AML-193 (cell line): ENCODE measurements at places on chromosomes 6 and 20.

GRCh38 chr6:38610050-38610625, 29.6 kb downstream of the BTBD9 start:
- DNase-seq: no peak

GRCh38 chr20:12306107-12306506, 388.4 kb downstream of the BTBD3 start:
- DNase-seq: peak; percentile 54

DNA sequence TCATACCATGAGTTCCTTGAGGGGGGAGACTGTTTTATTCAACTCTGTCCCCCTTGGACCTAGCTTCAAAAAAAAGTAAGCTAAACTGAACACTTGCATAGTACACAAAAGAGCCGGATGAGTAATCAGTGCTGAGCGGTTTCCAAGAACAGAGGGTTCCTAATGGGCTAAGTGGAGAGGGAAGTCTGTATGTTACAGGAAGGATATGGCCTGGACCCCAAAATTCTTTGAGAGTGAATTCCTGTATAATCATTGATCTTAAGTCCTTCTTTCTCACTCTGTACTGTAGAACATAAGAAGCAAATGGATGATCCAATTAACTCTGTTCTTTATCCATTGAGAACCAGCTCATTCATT, 324.7 kb upstream of the CNR1 start:
- DNase-seq: no peak

DNA sequence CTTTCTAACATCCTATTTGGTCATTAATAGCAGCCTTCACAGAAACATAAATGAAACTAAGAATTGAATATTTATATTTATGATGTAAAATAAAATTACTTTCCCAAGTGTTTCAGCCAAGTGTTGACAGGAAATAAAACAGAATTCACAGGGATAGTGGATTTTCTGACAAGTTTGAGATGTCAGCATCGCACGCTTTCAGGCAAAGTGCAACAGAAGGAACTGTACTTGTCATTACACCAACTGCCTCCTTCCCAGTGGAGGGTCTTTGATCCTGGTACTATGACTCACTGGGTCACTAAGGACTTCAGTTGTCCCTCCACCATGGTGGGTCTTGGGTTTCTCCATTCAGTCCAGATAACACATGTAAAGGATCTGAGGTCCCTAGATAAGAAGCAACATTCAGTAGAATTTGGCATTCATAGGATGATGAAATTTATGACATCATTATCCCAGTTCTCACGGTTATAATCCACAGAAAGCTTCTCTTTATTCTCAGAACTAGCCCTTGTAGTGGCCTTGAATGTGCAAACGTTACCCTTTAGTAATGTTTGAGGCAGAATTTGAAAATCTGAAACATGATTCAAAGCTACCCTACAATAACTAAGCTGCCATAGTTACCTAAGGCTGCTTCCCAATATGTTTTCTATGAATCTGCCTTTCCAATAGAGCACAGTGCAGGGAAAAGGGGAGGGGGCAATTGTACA, 3.8 kb upstream of the TNFAIP3 start:
- DNase-seq: no peak

DNA sequence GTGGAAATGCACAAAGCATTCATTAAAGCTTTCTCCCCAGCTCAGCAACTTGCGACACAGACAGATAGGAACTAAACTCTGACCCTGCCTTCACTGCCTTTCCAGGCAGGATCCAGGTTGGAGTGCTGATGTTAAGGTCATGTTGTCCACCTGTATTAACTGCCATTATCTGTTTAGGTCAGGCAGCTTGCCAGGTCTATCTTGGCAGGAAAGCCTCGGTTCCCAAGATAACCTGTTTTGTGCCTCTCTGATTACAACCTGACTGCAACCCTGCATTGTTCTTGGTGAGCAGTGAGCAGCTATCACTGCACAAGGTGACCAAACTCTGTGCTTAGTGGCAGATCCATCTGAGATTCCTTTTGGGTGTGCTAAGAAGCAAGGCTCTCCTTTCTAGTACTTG, 23.2 kb upstream of the ELOVL2 start:
- DNase-seq: no peak

- DNase-seq: no peak
Measured at GRCh38 chr6:110720066-110720465, 95.2 kb downstream of the CDK19 start.

- DNase-seq: no peak
Measured at GRCh38 chr6:160967833-160968232, 23.7 kb upstream of the MAP3K4 start.

- DNase-seq: no peak
Measured at GRCh38 chr20:62716198-62716940, 7.7 kb downstream of the NTSR1 start.

GRCh38 chr6:22106451-22106850, 190.4 kb downstream of the PRL start:
- no peak for DNase-seq

- no peak for DNase-seq
Measured at GRCh38 chr20:3406481-3407039, 909 bp downstream of the DNAAF9 start.

- no peak for DNase-seq
Measured at GRCh38 chr6:98458708-98459107, 375.7 kb upstream of the POU3F2 start.

DNA sequence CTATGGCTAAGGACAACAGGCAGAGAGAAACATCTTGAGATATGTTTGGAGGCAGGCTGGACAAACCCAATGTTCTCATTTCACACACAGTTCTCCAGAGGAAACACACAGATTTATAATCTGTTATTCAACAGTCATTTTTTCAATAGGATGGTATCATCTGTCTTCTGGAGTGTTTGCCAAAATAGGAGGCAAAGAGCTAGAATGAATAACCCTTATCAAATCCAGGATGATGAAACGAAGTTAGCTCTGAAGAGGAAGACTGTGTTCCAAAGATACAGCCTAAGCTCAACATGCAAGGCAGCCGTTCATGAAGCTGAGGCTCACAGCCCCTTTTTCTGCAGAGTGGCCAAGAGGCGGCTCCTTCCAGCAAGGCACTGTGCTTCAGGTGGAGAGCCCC, 70.8 kb downstream of the PPP1R3G start:
- no peak for DNase-seq

DNA sequence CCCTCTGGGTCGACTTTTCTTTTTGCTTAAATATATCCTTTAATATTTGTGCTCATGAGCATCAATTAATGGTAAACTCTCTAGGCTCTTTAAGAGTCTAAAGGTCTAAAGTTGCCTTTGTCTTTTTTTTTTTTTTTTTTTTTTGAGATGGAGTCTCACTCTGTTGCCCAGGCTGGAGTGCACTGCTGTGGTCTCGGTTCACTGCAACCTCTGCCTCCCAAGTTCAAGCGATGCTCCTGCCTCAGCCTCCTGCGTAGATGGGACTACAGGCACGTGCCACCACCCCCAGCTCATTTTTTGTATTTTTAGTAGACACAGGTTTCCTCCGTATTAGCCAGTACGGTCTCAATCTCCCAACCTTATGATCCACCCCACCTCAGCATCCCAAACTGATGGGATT, 122.0 kb upstream of the TMEM170B start:
- DNase-seq: no peak

DNA sequence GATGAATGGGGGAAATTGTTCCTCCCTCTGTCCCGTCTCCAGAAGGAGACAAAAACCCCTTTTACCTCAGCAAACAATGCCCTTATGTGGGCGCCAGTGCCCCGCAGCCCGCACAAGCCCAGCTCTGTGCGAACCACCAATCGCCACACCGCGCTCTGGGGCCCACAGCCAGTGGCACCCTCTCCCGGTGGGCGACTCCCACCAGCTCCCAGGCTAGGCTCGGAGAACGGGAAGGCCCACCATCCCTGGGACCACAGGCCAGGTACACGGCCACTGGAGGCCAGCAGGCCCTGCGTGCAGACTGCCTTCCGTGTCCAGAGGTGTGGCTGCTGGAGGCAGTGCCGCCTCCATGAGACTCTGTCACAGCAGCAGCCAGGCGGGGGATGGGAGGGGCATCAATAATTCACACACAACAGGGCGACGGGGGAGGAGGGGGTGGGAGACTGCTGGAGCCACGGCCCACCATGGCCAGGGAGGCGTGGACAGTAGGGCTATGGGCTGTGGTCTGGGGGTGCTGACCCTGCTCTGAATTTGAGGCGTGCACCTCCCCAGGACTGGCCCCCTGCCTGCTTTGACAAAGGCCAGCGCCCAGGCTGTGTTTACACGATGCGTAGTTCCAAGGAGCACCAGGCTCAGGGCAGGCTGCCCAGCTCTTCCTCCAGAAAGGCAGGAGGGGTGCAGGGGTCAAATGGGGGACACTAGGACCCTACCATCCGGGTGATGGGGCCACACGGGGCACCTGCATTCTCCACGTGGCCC, 105.7 kb downstream of the ASXL1 start:
- no peak for DNase-seq

DNA sequence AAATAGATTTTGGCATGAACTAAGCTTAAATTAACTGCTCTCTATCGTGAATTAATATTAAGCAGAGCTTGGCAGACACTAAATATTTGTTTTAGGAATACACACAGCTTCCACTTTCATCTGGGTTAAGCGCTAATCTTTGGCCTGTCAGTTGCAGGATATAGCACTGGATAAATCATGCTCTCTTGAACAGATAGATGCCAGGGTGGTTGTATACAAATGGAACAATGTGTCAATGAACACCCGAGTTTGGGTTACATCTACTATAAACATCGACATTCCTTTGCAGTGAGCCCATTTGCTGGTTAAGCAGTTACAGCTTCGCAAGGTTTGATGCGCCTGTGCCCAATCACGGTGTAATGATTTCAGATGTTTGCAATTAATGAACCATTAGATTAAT, 338.2 kb upstream of the ZFP64 start:
- no peak for DNase-seq

DNA sequence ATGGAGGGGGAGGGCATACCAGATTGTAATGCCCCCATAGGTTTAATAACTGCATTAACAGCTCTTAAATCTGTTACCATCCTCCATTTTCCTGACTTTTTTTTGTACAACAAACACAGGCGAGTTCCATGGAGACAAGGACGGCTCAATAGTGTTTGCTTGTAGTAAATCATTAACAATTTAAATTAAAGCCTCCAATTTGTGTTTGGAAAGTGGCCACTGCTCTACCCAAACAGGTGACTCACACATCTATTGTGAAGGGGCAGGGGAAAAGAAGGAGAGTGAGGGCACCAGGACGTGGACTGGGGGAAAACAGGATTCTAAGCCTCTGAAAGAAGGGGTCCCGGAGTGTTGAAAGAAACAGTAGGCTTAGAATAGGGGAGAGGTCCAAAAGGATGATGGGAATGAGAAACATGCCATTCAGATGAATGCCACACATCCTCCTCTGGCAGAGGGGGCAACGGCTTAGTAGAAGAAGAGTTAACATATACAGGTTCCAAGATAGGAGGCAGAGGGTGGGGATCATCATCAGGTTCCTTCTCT, 6.9 kb downstream of the GLYATL3 start:
- DNase-seq: no peak

DNA sequence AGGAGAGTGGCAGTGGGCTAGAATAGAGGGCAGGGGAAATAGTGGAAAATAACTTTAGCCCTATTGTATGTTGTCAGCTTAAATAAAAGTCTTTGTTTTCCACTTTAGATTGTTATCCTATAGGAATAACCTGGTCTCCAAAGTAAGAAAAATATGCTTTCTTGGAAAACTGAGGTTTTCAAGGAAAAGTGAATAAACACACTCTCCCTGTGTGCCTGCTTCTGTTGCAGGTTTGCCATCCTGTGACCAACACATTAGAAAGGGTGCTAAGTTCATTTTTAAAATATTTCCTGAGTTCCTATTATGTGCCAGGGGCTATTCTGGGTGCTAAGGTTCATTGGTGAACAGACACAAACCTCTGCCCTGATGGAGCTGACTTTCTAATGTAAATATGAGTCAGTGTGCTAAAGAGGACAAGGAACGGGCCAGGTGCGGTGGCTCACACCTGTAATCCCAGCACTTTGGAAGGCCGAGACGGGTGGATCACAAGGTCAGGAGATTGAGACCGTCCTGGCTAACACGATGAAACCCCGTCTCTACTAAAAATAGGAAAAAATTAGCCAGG, 23.5 kb downstream of the BICRAL start:
- no peak for DNase-seq

DNA sequence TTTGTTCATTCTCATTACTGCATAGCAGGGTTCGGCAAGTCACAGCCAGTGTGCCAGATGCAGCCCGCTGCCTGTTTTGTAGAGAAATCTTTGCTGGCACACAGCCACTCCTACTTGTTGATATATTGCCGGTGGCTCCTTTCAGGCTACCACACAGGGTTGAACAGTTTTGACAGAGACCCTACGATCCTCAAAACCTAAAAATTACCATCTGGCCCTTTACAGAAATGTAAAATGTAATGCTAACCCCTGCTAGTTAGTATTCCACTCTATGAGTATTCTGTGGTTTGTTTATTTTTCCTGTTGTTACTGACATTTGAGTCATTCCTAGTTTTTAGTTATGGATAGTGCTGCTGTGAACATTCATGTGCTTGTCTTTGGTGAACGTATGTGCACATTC, 11.5 kb downstream of the DHX35 start:
- no peak for DNase-seq

DNA sequence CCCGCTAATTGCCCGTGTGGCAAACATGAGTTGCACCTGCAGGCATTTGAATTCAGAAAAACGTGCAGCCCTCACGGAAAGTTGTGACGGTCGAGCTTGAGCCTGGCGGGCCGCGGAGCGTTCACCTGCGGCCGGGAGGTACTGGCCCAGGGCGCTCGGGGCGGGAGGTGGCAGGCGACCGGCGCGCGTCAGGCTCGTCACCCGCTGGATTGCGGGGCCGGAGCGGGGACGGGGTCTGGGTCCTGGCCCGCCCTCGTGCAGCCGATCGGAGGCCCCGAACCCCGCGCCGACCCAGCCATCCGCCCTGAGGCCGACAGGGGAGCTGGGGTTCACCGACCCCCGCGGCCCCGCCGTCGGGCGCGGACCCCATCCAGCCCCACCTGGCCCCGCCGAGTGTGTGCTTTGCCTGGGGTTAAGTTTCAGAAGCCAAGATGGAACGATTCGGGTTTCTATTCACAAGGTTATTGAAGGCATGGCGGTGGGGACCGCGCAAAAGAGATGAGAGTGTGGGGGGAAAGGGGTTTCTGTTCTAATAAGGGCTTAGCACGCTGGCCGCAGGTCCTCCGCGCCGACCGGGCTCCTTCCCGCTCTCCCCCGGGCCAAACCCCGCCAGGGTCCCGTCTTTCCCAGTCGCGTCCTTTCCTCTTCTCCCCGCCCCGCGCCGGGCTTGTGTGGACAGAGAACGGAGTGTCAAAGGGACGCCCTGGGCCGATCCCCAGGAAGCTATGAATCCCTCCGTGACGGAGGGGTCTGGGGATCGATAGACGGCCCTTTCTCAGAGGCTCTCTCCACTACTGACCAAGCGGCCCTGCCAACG, 1.6 kb upstream of the HEY2 start:
- DNase-seq: no peak
